Stimulated activated naive CD4-positive, alpha-beta T cell (primary cell): ENCODE measurements at places on chromosomes 1 and 21.

GRCh38 chr1:65398083-65398482 lies 22.4 kb upstream of the LEPR start:
- no peak for DNase-seq

- DNase-seq, result no peak
Observed at GRCh38 chr1:167249702-167250101, 29.0 kb downstream of the POU2F1 start.

DNA sequence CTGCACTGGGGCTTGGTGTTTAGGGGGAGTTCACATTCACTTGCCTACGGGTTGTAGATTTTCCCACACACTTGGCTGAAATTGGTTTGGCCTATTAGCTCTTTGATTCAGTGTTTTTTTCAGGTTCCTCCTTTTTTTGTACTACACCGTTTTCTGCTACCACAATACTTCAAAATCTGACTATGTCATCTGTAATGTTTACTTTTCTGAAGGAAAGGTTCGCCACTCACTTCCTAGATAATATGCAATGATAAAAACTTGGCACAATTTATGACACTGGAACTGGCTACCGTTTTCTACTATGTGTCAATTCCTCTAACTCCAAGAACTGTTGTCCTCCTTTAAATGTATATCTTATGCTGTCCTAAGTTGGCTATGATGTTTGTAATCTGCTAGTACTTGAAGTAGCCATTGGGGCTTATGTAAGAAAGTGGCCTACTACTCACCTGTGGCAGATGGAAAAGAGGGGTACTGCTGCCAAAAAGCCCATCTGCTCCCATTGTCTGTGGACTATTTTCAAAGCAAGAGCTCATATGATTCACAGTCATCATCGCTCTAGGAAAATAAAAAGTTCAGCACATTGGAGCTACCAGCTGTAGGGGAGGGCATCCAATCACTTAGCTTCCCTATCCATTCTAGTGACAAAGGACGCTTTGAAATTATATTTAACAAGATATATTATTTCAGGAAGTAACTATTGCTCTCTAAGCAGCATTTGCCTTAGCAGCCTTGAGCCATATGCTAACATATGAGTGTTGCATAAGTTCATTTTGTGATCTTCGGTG lies 42.4 kb upstream of the BACH1 start:
- DNase-seq, result no peak

- no peak for DNase-seq
Observed at GRCh38 chr1:17369466-17369865, 2.5 kb upstream of the PADI6 start.

DNA sequence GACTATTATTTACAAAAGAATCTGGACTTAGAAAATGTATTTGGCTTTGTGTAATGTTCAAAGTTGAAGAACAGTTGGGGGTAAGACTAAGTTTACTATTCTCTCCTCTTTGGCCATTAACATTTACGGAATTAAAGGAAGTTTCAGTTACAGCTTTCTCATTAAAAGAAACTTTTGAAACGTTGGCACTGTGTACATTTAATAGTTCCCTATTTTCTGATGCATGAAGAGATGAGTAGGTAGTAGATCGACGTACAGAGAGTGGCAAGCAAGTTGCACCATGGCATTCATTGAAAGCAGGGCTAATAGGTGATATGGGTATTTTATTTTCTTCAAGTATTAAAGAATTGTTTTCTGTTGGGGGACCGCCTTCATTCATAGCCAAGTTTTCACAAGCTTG lies 3.2 kb downstream of the ASPM start:
- DNase-seq, result no peak

- no peak for DNase-seq
Observed at GRCh38 chr1:1287288-1288110, 7.3 kb downstream of the SCNN1D start.

GRCh38 chr1:23743287-23744152 lies at the start of gene ELOA:
ELOA (plus strand) TSS chr1:23743471; CDS start chr1:23743504, 33 bp downstream.
- peak; percentile 60 for DNase-seq

GRCh38 chr21:34598931-34599400 lies 15.9 kb downstream of the RCAN1 start:
- DNase-seq, result no peak

DNA sequence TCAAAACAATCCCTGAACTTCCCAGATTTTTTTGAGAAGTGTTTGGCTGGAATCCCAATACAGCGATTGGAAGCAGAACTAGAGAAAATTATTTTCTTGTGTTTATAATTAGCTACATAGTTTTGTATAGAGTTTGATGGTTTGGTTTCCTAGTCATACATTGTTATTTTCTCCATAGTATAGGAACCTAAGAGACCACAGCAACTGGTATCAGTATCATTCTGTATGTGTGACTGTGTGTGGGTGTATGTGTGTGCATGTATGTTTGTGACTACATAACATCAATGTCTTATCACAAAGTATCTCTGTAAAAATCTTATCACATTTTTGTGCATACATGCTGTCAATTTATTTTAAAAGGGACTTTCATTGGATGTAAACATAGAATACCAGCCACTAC lies 780.5 kb downstream of the MRPL39 start:
- no peak for DNase-seq

DNA sequence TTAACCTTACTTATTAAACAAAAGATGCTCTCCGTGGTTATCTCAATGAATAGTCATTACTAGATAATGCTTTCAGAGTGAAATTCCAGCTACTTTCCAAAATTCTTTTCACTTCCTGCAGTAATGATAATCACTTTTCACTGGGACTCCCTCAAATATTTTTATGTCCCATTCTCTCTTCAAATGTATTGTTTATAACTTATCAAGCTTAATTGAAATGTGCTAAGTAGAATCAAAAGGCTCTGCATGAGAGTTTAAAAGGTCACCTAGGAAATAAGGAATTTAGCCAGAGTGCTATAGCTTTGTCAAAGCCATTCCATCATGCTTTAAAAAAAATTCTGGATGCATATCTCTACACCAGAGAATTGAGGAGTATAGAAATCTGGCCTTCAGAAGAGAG lies 106.4 kb downstream of the ODF2L start:
- DNase-seq, result no peak

DNA sequence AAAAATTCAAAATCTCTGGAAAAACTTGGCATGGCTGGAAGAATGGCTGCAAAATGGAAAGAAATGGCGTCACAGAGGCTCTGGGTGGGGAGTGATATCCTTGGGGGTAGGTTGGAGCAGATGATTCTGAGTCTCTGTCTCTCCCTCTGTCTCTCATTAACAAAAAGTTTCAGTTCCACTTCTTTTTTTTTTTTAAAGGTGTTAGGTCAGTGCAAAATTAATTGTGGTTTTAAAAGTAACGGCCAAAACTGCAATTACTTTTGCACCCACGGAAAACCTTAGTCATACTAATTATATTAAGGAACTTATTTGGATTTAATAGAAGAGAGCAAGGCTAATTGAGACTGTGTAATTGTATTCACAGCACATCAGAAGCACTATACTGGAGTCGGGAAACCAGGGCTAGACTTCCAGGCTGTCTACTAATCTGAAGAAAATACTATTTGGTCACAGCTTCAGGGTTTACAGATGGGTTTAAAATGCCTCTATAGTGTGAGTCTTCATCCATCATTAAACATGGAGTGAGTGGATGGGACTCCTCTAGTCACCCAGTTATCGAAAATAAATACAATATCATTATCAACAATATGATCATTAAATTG lies 289.1 kb upstream of the PLD5 start:
- DNase-seq, result no peak

DNA sequence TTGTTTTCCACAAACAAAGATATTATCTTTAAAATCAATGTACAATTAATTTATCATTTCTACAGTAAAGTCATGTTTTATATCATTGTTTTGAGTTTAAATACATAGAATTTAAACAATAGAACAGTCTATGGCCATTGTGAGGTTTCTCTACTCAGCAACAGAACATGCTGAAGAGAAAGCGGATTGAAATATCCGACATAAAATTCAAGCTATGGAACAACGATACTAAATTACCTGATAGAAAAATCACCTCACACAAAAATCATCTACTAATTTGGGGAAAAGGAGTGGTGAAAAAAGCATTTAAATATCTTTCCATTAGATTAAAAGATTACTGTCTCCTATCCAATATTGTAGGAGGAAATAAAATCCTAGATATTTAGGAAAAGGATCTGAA lies 12.6 kb downstream of the CDKN2C start:
- no peak for DNase-seq

DNA sequence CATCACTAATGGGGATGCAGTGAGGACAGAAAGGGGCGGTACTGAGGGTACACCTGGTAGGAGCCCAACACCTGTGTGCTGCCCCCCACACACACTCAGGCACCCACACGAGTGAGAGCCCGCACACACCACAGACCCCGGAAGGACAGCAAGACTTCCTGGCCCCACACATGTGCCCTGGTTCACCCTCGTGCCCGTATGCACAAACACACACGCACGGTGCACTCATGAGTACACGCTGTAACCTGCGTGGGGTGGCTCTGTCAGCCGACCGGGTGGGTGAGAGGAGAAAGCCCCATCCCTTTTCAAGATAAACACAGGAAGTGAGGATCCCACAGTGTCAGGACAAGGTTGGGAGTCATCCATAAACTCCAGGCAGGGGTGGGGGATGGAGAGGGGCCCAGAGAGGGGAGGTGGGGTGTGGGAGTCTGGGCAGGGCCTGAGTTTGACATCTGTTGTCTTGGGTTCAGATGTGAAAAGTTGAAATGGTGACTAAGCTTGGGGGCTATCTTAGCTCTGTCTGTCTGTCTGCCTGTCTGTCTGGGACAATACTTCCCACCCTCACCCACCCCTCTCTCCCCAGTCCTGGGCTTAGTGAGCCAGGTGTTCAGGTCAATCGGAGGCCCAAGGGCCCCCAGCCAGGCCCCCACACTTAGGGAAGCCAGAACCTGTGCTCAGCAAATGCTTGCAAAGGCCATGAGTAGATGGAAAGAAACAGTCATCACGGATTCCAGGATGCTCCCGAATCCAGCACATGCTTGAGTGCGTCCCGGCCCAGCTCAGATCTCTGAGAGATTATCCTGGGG lies 119.8 kb upstream of the ZBTB40 start:
- DNase-seq, result no peak

- no peak for DNase-seq
Observed at GRCh38 chr21:29332461-29333362, 34.0 kb downstream of the BACH1 start.

GRCh38 chr1:84795966-84796600 lies 96.9 kb downstream of the LPAR3 start:
- no peak for DNase-seq

GRCh38 chr1:112614460-112615065 lies 4.4 kb downstream of the ST7L start:
- DNase-seq, result peak; percentile 38

- DNase-seq, result no peak
Observed at GRCh38 chr1:234303231-234303630, 70.0 kb upstream of the COA6 start.

DNA sequence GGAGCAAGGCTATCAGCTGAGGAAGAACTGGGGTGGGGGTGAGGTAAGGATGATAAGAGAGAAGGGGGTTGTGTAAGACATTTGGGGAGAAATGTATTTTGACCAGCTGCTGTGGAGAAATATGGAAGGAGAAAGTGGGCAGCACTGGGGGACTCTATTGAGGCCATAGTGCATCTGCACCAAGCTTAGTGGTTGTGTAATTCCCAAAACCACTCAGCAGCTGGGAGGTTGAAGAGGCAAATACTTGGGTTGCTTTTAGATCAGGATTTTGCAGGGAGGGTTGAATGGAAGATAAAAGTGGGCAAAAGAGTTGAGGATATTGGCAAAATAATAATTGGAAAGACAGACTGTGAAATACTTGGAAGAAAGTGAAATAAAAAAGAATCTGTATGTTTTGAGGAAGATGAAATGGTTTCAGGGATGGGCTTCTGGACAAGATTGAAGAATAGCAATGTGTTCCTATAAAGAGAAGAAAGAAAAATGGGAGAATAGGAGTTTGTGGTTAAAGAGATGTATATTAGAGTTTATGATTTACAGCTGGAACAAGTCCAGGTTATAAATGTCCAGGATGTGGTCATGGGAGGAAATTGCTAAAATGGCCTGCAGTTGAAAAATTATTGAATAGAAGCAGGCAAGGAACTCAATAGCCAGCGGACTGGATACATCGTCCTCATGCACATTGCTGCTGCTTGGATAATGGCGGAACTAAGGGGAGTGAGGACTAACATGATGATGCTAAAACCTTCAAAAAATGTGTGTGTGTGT lies 162.7 kb downstream of the DNM3 start:
- no peak for DNase-seq

DNA sequence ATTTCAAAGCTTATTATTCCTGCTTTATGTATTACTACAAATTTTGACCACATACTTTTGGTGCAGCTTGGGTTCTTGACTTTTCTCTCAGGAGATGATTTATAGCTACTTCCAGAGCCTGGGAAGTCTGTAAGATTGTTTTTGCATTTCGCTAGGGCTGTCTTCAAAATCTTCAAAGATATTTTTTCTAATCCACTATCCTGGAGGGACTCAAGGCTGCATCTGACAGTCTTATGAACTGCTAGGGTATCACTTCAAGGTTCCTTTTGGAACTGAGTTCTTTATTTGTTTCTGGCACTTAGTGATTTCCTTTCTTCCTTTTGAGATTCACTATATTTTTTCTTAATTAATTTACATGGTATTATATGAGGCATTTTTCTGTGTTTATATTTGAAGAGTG lies 90.0 kb upstream of the LYPLAL1 start:
- no peak for DNase-seq

GRCh38 chr1:27668808-27669723 lies 2.9 kb downstream of the IFI6 start:
- DNase-seq, result peak; percentile 77

GRCh38 chr1:170567214-170567613 lies 35.2 kb downstream of the GORAB start:
- no peak for DNase-seq

DNA sequence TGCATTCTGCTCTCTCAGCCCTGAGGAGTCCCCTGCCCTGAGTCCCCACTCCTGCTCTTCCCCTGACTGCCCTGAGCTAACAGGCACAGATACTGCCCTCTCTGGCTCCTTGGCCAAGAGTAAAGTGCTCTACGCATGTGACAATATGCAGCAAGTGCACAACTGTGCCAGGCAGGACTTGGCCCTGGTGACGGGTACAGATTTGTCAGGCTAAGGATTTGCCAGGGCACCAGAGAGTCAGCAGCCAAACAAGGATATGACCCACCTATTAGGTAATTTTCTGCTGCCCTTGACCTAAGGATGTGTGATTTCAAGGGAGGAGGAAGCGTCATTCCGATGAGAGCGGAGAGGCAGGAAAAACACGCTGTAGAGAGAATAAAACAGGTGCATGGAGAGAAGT lies 339.0 kb downstream of the PTPRU start:
- DNase-seq, result no peak

GRCh38 chr1:217471403-217471802 lies 159.5 kb downstream of the GPATCH2 start:
- no peak for DNase-seq

DNA sequence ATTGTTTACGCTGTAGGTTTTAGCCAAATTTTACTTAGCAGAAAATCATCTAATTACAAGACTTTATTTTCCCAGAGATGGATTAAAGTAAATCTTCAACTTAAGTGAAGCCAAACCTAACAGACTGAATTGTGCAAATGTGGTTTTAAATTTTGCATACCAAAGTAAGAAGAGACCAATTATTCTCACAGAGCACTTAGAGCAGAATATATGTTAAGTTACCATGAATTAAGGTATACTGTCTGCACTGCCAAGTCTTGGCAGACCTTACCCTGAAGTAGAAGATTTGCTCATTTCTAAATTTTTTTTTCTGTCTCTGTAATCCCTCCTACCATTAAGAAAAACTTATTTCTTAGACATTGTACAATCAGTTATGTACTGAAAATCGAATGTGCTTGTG lies 24.1 kb downstream of the MRPS6 start:
- no peak for DNase-seq
